ENCODE measurements at places on chromosomes 1 and 21.

DNA sequence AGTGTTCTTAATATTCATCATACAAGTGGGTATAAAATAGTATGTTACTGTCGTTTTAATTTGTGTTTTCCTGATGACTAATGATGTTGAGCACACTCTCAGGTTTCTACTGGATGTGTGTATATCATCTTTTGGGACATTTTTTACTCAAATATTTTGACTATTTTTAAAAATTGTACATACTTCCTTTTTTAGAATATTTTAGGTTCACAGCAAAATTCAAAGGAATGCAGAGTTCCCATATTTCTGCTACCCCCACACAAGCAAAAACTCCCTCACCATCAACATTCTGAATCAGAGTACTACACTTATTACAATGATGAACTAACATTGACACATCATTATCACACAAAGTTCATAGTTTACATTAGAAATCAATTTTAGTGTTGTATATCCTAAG is 114.5 kb downstream of the DPYD start:
- no peak for DNase-seq

DNA sequence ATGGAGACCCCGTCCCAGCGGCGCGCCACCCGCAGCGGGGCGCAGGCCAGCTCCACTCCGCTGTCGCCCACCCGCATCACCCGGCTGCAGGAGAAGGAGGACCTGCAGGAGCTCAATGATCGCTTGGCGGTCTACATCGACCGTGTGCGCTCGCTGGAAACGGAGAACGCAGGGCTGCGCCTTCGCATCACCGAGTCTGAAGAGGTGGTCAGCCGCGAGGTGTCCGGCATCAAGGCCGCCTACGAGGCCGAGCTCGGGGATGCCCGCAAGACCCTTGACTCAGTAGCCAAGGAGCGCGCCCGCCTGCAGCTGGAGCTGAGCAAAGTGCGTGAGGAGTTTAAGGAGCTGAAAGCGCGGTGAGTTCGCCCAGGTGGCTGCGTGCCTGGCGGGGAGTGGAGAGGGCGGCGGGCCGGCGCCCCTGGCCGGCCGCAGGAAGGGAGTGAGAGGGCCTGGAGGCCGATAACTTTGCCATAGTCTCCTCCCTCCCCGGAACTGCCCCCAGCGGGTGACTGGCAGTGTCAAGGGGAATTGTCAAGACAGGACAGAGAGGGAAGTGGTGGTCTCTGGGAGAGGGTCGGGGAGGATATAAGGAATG is 505 bp downstream of the LMNA start:
- peak; percentile 81 for DNase-seq

GRCh38 chr1:165411396-165411795 is 33.5 kb downstream of the RXRG start:
- peak; percentile 54 for DNase-seq

DNA sequence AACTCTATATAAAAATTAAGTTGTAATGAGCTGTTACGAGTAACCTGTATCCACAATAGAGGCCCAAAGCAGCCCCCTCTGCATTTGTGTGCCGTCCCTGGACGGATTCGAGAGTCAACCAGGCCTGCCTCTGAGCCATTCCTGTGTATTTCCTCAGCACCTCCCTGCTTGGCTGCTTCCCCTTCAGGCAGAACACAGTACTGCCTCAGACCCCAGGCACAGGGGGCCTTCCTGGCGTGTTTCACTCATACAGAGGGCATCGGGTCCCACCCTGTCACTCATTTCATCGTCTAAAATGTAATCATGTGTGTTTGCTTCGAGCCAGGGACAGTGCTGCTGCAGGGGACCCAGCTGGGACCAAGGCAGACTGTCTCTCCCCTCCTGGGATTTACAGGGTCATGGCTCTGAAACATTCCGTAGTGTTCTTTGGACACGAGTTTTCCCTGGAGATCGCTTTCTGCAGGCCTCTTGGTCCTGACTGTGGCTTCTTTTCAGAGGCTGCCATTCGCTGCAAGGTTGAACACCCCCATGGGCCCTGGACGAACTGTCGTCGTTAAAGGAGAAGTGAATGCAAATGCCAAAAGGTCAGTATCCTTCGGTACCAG is 19.4 kb downstream of the LGALS8 start:
- peak; percentile 29 for DNase-seq

GRCh38 chr1:16324456-16324890 is 27.8 kb downstream of the FBXO42 start:
- no peak for DNase-seq

DNA sequence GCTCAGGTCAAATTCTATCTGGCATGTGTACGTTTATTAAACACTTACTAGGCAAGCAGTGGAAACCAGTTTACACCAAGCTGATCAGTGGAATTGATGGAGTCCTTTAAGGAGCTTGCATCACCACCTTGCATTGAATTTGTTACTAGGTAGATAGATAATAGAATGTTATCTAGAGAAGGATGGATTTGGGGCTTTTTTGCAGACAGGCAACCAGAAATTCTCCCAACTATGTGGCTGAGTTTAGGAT is 44.9 kb downstream of the HHAT start:
- no peak for DNase-seq

- DNase-seq = no peak
Observed at GRCh38 chr1:211893260-211893659, 62.7 kb upstream of the LPGAT1 start.
